SW 1271 (cell line): ENCODE measurements at places on chromosomes 6 and 20.

DNA sequence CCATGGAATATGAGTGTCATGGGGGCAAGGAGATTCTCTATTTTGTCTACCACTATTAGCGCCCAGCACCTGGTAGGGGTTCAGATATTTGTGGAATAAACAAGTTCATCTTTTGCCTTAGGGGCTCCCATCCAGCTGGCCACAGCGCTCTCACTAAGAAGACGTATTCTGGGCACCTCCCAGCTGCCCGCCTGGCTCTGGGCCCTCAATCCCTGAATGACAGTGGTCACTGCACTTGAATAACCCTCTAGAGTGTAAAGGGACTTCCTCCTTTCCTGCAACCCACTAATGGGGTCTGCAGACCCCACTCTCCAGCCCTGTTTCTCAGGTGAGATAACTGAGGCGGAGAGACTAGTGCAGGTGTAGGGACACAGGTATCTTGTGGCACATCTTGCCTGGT is 36.2 kb downstream of the SNX5 start:
- DNase-seq = no peak

DNA sequence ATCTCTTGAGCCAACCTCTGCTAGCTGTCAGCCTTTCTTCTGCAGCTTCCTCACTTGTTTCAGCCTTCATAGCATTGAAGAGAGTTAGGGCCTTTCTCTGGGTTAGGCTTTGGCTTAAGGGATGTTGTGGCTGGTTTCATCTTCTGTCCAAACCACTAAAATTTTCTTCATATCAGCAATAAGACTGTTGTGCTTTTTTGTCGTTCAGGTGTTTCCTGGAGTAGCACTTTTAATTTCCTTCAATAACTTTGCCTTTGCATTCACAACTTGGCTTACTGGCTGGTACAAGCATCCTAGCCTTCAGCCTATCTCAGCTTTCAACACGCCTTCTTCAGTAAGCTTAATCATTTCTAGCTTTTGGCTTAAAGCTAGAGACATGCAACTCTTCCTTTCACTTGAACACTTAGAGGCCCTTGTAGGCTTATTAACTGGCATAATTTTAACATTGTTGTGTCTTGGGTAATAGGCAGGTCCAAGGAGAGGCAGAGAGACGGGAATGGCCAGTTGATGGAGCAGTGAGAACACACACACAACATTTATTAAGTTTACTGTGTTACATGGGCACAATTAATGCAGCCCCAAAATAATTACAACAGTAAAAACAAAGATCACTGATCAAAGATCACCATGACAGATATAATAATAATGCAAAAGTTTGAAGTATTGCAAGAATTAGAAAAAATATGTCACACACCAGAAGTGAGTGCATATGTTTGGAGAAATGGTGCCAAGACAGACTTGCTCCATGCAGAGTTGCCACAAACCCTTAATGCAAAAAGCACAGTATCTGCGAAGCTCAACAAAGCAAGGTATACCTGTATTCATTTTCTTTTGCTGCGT is 98.6 kb downstream of the HIVEP1 start:
- no peak for DNase-seq

GRCh38 chr6:5338177-5338960 is 77.1 kb downstream of the FARS2 start:
- DNase-seq = no peak

GRCh38 chr6:66553441-66553840 is 846.4 kb upstream of the EYS start:
- no peak for DNase-seq

DNA sequence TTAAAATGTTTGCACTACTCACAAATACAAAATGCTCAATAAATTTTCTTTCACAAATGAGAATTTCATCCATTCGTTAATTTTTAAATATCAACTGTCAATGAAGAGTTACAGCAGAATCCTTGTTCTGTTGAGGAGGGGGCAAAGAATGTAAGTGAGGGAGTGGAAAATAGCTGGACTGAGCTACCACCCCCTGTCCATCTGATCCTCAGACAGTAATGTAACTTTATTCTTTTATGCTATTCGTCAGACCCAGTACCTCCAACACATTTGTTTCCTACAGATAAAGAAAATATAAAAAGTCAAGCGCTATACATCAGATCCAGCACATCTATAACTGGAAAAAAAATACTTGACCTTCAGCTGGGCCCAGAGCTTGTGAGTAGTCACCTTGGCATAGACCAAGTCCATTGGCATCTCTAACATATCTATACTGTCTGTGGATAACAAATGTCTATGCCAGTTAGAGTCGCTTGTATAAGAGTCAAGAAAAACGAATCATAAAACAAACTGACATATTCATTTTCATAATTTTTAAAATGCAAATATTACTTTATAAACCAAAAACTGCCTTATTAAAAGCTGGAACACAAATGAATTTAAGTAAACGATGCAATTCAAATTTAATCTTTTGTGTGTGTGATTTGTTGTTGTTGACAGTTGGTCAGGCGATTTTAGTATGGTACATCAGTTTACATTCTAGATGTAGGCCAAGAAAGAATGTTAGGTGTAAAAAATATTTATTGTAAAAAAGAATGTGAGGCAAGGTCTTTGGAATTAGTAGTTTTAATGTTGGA is 57.2 kb upstream of the HFE start:
- no peak for DNase-seq

GRCh38 chr6:41072836-41073202 is at the start of gene NFYA:
NFYA (plus strand) TSS chr6:41072974; CDS start chr6:41079090, 6,116 bp downstream.
- DNase-seq = peak; percentile 100

- no peak for DNase-seq
Observed at GRCh38 chr20:32626859-32627636, 41.9 kb upstream of the NOL4L start.

DNA sequence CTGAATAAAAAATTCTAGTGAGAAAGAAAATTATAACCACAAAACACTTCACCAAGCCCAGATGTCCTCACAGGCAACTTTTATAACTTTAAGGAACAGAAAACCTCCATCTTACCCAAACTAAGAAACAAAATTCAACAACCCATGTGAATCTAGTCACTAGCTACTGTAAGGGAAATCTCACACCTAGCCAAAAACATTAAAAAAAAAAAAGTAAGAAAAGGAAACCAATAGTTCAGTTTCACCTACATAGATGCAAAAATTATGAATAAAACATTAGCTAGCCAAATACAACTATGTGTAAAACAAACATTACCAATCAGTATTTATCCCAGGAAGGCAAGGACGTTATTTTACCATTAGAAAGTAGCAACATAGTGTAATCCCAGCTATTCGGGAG is 35.5 kb upstream of the SLC23A2 start:
- DNase-seq = no peak

GRCh38 chr6:159213405-159213804 is 44.2 kb downstream of the FNDC1 start:
- no peak for DNase-seq

DNA sequence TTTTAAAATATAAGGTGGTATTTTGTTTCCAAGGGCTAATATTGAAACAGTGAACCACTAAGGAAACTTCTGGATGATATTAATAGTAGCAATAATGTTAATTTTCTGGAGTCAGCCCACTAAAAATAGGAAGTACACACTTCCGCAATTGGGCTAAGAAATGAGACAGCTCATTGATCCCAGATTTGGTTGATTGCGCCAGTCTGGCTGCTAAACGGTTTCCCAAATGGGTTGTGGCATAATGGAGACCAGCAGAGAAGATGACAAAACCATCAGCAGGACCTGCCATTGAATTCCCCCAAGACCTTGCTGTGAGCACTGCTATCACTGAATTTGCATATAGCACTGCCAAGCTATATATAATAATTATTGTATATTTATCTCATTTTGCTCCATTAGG is 71.2 kb upstream of the SGK1 start:
- DNase-seq = no peak

GRCh38 chr6:52976591-52977035 is 18.5 kb downstream of the GSTA4 start:
- DNase-seq = no peak

DNA sequence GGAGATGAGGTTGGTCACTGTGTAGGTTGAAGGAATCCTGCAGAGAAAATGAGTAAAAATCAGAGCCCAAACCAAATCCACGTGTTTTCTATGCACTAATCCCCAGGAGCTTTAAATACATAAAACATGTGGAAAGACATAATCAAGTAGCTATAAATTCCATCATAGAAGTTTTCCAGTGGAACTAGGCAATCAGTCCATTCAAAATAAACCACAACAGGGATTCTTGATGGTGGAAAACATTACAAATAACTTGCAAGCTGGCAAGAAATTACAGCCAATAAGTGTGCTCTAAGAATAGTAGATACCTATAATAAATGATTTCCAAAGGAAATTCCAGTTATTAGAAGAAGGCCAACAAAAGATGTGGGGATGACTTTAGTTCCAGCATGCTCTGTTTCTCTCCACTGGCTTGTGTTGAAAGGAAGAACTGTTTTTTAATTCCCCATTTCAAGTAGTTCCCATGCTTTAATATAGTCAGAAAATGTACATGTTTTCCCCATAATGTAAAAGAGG is 49.8 kb upstream of the ADGRG6 start:
- DNase-seq = no peak

DNA sequence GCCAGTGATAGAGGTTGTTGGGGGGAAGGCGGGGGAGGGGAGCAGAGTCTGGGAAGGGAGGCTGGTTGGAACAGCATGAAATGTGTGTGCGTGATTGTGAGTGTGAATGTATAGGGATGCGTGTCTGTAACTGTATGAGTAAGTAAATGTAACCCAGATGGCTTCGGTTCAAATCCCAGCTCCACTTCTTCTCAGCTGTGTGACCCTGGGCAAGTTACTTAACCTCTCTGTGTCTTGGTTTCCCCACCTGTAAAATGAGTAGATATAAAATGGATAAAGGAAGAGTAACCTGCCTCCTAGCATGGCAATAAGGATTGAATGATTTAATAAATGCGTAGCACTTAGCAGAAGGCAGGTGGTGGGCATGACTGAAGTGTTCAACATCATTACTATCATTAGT is 24.1 kb downstream of the MAFB start:
- DNase-seq = no peak

DNA sequence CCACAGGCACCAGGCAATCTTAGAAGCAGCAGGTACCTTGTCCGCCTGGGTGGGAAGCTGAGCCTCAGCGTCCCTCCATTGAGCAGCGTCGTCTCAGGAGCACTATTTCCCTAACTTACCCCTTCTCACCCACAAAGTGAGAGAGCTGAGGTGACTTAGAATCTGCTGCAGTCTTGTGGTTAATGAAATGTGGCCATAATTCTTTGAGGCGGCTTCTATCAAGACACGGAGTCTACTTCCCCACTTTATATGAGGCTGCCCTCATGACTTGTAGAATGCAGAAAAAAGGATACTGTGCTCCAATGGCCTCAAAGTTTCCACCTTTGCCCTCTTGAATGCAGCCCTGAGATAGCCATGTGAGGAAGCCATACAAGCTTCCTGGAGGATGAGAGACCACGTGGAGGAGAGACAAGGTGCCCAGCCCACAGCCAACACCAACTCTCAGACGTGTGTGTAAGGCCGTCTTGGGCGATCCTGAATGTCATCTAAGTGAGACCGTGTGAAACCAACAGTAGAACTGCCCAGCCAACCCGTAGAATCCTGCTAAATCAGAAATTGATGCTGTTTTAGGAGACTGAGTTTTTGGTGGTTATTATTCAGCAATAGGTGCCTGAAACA is 9.1 kb upstream of the TAGAP start:
- DNase-seq = no peak

- peak; percentile 5 for DNase-seq
Observed at GRCh38 chr20:22339091-22339881, 245.1 kb downstream of the FOXA2 start.

- no peak for DNase-seq
Observed at GRCh38 chr6:112366695-112367553, 19.8 kb downstream of the RFPL4B start.

- peak; percentile 48 for DNase-seq
Observed at GRCh38 chr20:37543828-37544227, 16.2 kb upstream of the BLCAP start.

DNA sequence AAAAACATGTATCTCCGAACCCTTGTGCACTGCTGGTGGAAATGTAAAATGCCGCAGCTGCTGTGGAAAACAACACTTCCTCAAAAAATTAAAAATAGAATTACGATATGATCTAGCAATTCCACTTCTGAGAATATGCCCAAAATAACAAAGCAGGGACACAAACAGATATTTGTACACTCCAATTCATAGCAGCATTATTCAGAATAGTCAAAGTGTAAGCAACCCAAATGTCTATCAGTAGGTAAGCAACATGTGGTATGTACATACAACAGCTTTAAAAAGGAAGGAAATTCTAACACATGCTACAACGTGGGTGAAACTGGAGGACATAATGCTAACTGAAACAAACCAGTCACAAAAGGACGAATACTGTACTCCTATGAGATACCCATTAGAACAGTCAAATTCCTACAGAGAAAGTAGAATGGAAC is 5.7 kb upstream of the RAB5IF start:
- no peak for DNase-seq

- DNase-seq = no peak
Observed at GRCh38 chr6:6717953-6718352, 129.4 kb downstream of the LY86 start.

DNA sequence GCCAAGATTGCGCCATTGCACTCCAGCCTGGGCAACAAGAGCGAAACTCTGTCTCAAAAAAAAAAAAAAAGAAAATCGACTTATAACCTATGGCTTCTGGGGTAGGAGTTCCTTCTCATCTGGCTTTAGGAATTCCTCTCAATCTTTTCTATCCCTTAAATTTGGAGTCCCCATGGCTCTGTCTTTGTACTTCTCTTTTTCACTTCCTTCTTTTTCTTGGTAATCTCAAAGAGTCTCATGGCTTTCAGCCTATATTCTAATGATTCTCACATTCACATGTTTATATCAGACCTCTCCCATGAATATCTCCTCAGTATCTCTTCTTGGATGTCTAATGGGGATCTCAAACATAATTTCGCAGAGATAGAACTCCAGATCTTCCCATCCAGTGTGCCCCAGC is 42.8 kb upstream of the RALGAPA2 start:
- no peak for DNase-seq

DNA sequence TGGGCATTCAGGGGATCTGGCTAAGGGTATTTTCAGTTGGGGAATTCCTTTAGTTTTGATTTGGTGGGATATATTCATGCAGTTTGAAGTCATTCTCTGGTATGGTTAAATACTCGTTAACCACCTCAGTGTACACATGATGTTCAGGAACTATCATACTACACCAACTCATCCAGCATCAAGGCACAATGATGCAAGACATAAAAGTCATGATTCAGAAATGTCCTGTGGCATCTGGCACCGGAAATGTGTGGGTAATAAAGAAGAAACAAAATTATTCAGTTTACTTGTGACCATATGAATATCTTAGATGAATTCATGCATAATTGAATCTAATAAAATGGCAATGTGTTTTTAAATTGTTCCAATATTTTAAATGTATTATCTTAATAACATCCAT is 129.0 kb upstream of the BMP5 start:
- DNase-seq = no peak
